ENCODE measurements at places on chromosomes 4 and X.

DNA sequence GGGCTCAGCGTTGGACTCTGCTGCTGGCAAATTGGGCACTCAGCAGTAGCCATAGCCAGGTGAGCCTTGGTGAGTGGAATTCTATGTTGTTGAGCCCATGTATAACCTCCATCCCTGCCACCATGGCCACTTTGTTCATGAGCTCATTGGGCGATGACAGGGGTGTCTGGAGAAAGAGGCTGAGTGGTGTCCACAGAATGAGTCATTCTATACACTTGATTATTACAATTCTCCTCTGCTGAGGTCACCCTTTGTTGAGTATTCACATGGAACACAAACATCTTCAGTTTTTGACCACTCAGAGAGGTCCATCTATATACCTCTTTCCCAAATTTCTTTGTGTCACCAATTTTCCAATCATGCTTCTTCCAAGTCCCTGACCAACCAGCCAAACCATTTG lies 1341.7 kb downstream of the PCDH7 start:
- no peak for DNase-seq

- DNase-seq = no peak
Observed at GRCh38 chr4:133493776-133494175, 344.7 kb downstream of the PCDH10 start.

DNA sequence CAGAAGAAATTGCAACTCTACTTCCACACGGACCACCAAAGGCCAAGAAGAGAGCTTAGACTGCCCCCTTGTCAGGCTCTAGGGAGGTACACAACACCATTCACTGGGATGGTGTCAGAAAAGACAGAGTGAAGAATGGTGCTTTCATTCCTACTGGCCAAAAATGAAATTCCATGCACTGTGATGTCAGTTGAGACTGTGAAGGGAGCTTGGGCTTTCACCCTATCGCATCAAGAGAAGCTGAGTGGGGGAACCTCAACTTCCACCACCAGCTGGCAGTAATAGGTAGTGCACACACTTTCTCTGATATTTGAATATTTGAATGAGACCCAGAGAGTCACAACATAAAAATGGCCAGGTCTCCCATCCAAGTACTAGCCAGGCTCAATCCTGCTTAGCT lies 65.9 kb downstream of the ZNF711 start:
- no peak for DNase-seq

DNA sequence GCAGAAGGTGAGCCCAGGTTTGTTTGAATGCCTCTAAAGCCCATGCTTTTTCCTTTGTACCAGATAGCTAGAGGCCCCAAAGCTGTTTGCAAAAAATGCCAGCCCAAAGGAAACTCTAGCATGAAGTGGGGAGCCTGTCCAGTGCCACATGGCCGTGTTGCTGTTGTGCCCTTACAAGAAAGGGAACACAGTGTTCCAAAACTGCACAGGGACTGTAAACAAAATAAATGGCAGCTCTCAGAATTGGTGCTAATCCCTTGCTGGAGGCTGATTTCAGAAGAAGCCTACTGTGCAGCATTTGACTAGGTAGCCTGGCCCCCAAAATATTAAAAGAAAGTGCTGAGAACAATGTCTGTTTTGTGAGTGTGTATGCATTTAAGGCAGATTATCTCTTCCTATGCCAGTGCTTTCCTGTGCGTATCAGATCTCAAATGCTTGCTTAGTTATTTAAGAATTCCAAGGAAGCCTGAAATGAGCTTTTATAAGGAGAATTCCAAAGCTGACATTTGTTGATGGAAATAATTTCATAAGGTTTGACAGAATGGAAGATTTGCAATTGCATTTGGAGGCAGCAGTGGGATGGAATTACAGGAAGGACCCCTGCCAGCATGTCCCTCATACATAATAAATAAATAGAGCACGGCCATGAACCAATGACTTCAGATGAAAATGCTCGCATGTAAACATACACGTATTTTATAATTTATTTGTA lies 115.7 kb downstream of the IRF2 start:
- DNase-seq = no peak

GRCh38 chr4:110164856-110165255 lies 33.6 kb downstream of the ELOVL6 start:
- no peak for DNase-seq

DNA sequence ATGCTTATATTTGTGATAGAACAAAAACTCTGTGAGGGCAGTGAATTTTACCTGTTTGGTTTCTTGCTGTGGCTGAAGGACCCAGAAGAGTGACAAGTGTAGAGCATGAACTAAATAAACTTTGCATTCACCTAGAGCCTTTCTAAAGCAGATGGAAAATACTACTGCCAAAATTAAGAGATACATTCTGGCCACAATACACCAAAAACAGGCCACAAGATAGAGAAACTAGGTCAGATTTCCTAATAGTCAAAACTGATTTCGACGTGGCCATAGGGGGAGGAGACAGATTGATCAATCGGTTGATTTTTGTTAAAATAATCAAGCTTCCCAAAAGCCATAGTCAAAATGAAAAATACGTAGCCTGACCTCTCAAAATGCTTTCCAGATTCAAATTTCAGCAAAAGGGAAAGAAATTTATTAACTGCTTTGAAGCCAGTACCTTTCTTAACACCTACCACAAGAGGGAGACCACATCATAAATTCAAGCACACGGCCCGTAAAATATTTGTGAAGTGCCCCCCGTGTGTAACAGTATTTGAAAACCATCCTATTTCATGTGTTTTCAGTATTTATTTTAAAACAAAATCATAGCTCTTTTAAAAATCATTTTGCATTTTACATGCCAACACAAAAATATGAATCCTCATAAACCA lies 132.4 kb downstream of the CORIN start:
- DNase-seq = no peak

- DNase-seq = no peak
Observed at GRCh38 chrX:18598413-18598812, 73.5 kb downstream of the RS1 start.

DNA sequence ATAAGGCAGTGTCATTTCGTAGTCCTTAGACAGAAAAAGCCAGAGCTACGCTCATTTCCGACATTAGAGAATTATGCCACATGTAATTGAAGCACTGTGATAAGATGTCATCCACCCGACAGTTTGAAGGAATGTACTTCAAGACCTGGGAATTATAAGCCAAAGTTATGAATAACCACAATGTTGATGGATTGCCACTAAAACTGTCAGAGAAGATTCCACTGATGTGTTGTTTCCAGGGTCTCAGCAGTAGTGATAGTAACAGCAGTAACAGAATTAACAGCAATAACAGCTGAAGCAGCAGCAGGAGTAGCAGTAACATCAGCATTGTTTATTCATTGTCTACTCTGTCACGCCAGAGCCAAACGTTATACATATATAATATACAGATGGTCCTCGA lies 24.7 kb downstream of the RAB33A start:
- no peak for DNase-seq

DNA sequence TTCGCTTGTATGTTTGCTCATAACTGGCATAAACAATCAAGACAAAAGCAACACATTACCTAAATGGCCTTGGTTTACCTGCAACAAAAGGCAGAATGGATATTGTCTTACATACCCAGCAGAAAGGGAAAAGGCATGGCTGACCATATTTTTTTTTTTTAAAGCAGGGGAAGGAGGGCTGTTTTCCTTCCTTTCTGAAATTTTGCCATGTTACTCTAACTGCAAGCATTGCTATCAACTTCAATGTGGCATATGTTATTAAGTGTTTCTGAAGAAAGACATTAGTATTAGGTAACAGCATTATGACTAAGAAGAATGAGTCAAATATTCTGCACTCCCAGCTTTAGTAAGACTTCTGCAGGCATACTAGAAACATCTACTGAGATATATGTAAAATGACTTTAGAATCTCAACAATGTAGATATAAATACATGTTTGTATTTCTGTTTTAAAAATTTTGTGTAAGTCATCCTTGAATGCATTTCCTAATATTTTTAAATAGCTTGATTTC lies 512.6 kb upstream of the FAM241A start:
- DNase-seq = no peak

GRCh38 chr4:153471698-153472093 lies 5.5 kb downstream of the TMEM131L start:
- DNase-seq = no peak

GRCh38 chrX:123860983-123861382 lies 1.1 kb downstream of the XIAP start:
- peak; percentile 9 for DNase-seq

DNA sequence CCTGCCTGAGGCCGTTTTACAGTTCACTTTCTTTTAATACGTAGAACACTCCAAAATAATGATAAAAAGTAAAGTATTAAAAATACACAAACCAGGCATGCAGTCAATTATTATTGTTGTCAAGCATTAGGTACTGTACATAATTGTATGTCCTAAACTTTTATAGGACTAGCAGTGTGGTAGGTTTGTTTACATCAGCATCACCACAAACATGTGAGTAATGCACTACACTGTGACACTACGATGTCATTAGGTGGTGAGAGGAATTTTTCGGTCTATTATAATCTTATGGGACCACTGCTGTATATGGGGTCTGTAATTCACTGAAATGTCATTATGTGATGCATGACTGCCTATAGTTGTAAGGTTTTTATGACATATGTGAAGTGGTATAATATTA lies 149.5 kb upstream of the SH3RF1 start:
- DNase-seq = no peak

DNA sequence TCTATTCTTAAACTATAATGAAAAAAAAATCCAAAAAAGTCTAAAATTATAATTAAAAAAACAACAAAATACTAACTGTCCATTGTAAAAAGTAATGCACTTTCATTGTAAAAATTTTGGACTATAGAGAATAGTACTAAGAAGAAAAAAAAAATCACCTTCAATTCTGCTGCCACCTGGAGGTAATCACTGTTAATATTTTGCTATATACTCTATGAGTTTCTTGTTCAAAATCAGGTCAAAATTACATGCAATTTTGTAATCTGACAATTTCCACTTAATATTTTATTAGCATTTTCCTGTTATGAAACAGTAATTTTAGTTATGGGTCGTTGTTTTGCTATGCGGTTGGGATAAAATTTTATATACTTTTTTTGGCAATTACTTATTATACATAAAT lies 62.0 kb downstream of the HTT start:
- no peak for DNase-seq

DNA sequence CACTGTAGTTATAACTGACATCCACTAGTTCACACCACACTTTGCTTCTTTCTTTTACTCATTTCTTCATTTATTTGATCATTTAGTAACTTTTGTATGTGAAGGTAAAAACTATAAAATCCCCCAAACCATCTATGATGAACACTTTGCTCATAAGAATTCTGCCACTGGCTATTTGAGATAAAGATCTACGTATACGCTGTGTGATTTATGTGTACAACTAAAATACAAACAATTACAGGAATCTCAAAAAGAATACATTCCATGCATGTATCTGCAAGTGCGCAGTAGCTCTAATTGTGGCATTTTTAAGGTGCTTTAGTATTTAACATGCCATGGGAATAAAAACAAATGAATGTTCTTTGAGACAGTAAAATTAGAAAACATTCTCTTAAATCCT lies 156.9 kb upstream of the NAP1L5 start:
- DNase-seq = no peak
